Aortic smooth muscle cell (primary cell): ENCODE measurements at places on chromosomes 16 and 17. TPM values are rescaled to one million over a fixed set of nuclear protein-coding genes. Genes with fewer than 3 reads are reported as not detected.

EVI2B gene
- 0.13 and 0.19 TPM in 2 replicates for total RNA-seq

POLR3K gene
- total RNA-seq, result 3.9 and 6.9 TPM in 2 replicates

MEIOC gene
- total RNA-seq, result not detected in 2 replicates

ANKFN1 gene
- 0.19 and 0.26 TPM in 2 replicates for total RNA-seq

ASPHD1 gene
- 5.5 and 7.8 TPM in 2 replicates for total RNA-seq

NXPH3 gene
- 4.4 and 7.9 TPM in 2 replicates for total RNA-seq

ITGAL gene
- under 0.01 TPM in 2 replicates for total RNA-seq

ZPBP2 gene
- not detected in 2 replicates for total RNA-seq

BCKDK gene
- 12.2 and 13.7 TPM in 2 replicates for total RNA-seq

CES5A gene
- total RNA-seq, result not detected in 2 replicates
